ENCODE measurements at places on chromosomes 6 and 20.
A peak's percentile ranks its signal among the peaks of the same experiment; 100 is the strongest.

DNA sequence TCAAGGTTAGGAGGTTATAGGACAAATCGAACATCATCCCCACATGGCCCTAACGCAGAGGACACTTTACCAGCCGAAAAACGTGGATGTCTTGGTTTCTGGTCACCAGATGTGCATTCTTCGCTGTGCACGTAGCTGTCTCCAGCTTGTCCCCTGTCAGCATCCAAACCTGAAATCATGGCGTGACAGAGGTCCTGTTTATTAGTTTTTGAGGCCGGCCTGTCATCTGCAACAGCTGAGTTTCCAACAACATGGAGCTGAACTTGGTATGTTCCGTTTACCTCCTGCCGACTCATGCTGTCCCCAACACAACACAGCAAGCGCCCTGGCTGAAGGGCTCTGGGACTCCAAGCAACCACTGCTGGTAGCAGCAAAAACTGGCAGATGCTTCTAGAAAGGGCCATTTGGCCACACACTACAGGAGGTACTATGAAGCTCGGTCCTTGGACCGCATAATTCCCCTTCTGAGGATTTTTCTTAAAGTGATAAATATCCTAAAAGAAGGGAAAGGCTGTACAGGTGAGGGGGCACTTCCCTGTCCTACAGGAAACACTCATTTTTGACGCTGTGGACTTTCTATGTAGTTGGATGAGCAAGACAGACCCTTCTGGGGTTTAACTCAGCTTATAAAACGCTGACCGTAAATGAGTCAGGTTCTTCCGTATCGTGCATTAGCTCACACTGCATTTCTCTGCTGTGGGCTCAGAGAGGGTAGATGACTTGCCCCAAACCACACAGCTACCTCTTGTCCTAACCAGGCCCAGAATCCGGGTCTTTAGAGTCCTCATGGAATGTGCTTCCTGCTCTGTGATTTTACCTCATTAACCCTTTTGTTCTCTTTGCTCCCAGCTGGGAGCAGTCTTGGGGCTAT is 79.7 kb upstream of the NFATC2 start:
- no peak for DNase-seq

GRCh38 chr20:17768271-17768670 is 68.5 kb downstream of the BANF2 start:
- DNase-seq, result no peak

- DNase-seq, result peak; percentile 88
Measured at GRCh38 chr6:35727231-35727934, 9.4 kb upstream of the ARMC12 start.

GRCh38 chr6:34465531-34466241 is at the start of gene PACSIN1:
PACSIN1 (plus strand) TSS chr6:34466076; CDS start chr6:34526306, 60,230 bp downstream.
- DNase-seq, result no peak

DNA sequence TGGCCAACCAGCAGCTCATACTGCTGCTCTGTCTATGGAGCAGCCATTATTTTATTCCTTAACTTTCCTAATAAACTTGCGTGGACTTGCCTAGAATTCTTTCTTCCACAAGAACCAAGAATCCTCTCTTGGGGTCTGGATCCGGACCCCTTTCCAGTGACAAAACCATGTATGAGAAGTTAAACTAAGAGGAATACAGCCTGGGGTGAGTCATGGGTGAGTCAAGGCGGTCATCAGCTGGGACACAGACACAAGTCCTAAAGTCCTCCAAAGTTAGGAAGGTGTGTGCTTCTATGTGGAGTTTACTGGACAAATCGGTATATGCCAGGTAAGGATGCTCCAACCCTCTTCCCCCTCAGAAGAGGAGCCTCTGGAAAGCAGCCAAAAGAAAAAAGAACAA is 690.0 kb upstream of the CHD6 start:
- no peak for DNase-seq

- DNase-seq, result peak; percentile 72
Measured at GRCh38 chr20:51542571-51543421, at the start of gene NFATC2. NFATC2 (minus strand) TSS chr20:51542719; CDS start chr20:51542499, 220 bp downstream.

GRCh38 chr6:79440598-79440997 is 96.6 kb downstream of the LCA5 start:
- DNase-seq, result no peak

DNA sequence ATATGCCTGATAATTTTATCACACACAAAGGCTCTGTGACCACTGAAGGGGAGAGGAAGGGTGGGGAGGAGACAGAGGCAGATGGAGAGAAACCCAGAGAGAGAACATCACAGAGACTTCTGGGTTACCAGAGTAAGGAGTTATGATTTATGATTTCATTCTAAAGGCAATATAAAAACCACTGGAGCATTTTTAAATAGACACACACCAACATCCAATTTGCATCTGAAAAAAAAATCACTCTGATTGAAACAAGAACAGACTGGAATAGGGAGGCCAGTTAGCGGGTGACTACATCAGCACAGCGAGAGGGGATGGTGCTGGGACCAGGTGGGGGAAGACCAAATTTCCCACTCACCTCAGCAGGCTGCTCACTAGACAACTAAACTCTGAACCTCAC is 104.8 kb downstream of the AGPAT4 start:
- DNase-seq, result no peak

DNA sequence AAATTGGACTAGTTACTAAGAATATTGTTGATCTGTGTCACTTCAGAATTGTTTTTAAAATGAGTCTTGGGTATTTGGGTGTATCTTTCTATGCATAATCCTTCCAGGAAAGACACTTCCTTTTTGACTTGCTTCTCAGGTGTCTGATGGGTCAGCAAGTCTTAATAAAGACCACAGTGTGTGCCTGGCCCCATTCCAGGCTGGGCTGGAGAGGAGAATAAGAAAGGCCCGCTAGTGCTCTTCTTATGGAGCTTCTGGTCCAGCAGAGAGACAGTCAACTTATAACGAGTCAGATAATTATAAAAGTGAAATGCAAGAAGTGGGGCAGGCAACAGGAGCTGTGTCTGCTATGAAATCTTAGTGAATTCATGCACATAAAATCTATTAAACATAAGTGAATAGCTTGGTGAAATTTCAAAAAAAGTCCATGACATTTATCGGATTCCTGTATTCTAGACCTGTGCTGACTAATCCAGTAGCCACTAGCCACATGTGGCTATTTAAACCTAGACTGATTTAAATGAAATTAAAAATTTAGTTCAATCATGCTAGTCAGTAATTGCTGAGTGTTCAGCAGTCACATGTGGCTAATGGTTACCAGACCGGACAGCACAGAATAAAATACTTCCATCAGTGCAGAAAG is 42.6 kb downstream of the RNF144B start:
- DNase-seq, result no peak

- no peak for DNase-seq
Measured at GRCh38 chr20:51258582-51259165, 235.8 kb upstream of the KCNG1 start.

GRCh38 chr6:67880939-67881705 is 754.0 kb upstream of the ADGRB3 start:
- no peak for DNase-seq

GRCh38 chr20:32934580-32934979 is 69.7 kb downstream of the SUN5 start:
- no peak for DNase-seq

DNA sequence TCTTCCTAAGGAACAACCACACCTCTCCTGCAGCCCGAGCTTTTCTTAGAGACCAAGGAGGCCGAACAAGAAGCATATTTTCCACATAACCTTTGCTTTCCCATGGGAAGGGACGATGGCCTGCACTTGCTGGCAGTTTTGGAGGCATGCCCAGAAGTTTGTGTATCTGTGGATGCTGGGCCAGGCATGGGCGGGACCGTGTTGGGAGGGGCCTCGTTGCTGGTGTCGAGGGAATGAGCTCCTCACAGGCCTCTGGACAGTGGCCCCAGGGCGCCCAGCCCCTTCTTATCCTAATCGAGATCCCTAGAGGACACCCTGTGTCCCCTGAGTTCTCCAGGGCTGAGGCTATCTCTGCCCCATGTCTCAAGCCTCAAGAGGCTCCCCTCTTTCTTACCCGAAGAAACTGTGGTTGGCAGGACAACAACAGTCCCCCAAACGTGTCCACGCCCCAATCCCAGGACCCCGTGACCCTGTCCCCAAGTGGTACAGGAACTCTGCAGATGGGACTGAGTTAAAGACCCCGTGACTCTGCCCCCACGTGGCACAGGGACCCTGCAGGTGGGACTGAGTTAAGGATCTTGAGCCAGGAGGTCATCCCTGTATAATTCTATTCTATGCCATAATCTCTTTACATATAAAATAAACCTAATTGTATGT is 99.5 kb upstream of the BHLHE23 start:
- no peak for DNase-seq

GRCh38 chr6:2909718-2910117 is 6.6 kb upstream of the SERPINB9 start:
- DNase-seq, result peak; percentile 36

GRCh38 chr20:20205141-20205861 is 153.0 kb downstream of the CFAP61 start:
- DNase-seq, result no peak

DNA sequence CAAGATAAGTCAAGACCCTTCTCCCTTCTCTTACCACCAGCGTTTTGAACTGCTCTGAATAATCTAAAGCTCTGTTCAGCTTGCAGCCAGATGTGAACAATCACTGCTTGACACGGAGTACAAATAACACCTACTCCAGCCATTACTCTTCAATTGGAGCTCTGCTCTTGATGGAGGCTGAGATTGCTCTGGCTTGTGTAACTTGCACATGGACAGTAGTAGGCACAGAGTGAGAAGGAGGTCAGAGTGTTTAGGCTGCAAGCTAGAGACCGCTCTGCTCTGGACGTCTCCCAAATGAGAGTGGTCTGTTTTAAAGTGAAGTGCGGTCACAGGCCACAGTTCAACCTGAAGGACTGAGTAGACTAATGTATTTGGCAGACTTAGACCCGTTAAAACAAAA is 158.3 kb downstream of the HDGFL1 start:
- no peak for DNase-seq

- peak; percentile 31 for DNase-seq
Measured at GRCh38 chr6:28142446-28142845, 763 bp downstream of the ZKSCAN8 start.

DNA sequence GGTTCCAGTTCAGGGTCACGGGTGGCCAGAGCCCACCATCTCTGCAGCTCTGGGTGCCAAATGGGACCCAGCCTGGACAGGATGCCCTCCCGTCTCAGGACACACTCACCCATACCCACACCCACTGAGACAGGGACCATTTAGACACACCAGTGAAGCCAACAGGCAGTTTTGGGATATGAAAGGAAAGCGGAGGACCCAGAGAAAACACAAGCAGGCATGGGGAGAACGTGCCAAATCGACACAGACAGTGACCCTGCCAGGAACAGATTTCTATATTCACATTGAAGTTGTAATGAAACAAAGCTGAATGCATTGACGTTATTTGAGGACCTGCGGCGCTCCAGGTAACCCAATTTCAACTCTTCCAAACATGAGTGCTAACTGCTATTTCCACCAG is 164.5 kb downstream of the DOK5 start:
- no peak for DNase-seq

DNA sequence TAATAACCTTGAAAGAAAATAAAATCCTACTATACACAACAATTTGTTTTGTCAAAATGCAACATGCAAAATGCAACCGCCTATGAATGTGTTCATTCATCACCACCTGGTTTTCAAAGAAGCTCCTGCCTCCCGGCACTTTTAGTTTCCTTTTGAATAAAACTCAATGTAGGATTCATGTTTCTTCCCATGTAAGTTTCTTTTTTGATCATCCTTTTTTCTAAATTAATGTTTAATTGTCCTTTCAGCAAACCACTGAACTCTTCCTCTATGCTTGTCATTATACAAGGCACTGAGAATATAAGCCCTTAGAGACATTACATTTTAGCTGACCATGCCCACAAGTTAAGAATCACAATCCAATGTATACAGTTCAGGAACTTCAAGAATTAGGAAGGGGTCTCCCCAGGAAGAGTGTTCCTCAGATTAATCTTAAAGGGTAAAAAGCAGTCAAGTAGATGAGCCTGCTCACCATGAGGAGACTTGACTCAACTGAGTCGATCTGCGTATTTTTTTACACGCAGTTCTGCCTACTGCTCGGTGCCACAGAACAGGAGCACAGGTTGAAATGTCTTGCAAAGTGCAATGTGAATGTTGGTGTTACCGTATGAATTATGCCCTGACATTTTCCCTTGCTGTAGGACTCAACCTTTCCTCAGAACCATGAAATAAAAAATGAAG is 7.2 kb upstream of the THEMIS start:
- DNase-seq, result no peak

- no peak for DNase-seq
Measured at GRCh38 chr20:57031867-57032355, 234.5 kb downstream of the BMP7 start.

- no peak for DNase-seq
Measured at GRCh38 chr6:54060286-54060685, 51.0 kb upstream of the MLIP start.

DNA sequence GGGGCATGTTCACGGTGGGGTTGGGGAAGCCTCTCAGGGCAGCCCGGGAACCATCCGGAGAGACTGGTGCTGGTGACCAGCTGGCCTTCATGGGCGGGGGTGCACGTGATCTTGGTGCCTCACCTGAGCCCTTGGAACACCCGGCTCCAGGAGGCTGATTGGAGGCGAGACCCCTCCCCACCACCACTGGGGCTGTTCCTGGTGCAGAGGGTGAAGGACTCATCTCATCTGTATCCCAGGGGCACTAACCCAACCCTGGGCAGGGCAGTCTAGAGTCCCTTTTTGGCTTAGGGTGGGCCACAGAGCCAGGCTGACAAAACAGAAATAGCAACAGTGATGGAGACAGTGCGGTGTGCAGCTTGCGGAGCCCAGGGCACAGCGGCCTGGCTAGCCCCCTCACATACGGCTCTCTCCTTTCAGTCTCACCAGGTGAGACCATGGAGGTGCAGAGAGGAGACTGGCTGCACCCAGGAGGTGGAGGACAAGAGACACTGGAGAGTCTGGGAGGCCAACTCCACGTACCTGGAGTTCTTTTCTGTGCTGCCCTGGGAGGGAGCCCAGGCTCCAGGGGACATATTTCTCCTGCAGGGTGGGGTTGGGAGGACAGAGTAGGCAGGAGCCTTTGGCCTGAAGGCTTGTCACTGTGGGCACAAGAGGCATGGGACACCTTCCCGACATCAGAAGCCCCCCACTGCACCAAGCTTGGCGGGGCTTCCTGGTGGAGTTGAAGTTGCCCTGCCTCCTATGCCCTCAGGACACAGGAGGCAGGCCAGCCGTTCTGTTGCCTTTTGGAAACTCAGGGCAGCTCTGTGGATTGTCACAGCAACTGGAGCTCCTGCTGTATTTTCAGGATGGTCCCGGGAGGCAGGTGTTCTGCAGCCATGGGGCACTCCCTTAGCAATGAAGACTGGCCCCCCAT is 106.0 kb downstream of the SYCP2 start:
- DNase-seq, result no peak

GRCh38 chr6:169495601-169496000 is 206.2 kb downstream of the WDR27 start:
- DNase-seq, result no peak

DNA sequence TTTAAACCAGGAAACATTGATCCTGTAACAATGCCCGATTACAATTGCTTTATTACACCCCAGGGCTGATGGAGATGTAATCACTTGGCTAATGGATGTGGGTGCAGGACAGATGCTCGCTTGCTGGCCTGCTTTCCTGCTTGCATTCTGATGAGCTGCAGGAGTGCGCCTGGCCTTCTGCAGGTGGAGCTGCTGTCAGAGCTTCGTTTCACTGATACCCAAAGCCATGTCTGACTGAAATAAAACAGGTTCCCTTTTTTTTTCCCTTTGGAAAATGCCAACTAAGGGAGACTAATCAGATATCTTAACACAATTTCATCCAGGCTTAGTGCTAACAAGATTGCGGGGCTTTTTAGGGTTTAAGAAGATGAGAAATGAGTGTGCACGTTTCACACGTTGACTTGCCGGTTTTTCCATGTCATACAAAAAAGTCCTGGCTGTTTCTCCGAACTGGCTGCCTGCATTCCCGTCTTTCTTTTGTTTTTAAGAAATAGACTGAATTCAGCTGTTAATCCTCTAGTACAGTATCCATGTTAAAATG is 60.7 kb downstream of the VAPB start:
- DNase-seq, result no peak

Measured in NB4 (cell line).